ENCODE measurements at places on chromosomes 12 and 14.

DNA sequence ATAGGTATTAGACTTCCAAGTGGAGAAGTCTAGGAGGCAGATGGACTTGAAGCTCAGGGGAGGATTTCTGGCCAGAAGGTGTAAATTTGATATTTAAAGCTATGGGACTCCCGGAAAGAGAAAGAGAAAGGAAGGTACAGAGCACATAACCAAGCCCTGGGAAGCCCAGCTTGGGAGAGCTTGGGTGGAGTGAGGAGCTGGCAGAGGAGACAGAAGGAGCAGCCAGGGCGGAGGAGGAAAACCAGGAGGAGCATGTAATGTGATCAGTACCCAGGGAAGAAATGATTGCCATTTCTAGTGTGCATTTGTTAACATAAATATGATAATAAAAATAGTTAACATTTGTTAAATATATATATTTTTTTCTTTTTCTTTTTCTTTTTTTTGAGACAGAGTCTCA, 67.4 kb downstream of the KICS2 start:
- H3K4me1 ChIP-seq, result peaks cover 4% of the 10 kb centered on the region

DNA sequence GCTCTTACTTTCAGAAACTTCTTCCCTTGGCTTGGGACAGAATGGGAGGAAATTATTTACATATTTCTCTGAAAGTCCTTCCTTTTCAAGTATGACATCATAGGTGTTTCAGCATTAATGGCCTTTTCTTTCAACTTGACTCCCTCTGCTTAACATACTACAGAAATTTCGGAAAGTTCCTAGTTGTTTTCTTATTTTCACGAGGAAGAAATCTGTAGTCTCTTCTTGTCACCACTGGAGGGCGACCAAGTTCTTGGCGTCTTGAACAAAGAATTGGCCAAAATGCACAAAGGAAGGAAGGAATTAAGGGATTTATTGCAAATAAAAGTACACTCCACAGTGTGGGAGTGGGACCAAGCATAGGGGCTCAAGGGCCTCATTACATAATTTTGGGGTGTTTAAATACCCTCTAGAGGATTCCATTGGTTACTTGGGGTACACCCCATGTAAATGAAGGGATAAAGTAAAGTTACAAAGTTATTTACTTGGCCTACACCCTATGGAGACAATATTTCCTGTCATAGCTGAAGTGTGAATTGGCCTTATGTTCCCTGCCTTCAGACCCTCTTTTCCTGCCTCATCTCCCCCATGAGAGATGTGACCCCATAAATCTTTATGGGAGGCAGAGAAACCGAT, 70.4 kb downstream of the RPL10L start:
- H3K4me3 ChIP-seq, result no peak overlapping the region
- H3K27me3 ChIP-seq, result no peaks in the 10 kb centered on the region
- no peaks in the 10 kb centered on the region for H3K36me3 ChIP-seq
- no peak overlapping the region for H3K27ac ChIP-seq
- DNase-seq, result peak; percentile 58
- H3K4me1 ChIP-seq, result no peaks in the 10 kb centered on the region

DNA sequence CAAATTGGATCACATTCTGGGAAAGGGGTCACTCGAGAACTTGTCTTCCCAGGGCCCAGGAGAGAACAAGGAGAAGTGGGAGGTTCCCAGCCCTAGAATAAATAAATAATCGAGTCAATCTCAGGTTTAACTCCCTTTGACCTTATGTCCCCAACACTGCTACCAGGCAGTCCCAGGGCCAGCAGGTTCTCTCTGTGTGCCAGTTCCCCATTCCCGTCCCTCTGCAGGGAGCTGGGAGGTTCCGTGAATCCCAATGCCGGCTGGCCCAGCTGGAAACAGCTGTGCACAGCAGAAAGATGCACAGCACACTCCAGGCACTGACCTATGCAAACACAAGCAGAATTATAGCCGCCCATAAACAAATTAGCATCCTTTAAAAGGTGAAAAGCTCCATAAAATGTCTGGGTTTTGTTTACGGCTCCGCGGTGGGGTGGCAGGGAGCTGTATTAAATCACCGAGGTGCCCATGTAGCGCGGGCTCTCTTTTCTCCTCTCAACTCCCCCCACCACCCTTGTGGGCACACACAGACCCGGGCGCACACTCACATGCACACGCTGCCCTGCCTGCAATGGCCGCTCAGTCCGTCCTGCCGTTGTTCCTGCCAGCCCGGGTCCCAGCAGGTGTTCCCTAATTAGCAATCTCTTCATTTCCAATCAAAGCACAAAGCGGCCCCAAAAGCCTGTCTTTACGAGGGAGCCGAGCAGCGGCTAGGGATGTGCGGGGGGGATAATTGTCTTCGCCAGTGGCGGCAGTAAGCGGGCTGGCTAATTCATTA, 46.6 kb upstream of the ESRRB start:
- H3K4me1 ChIP-seq, result no peaks in the 10 kb centered on the region
- no peak overlapping the region for H3K4me3 ChIP-seq
- H3K36me3 ChIP-seq, result no peaks in the 10 kb centered on the region
- H3K27ac ChIP-seq, result no peak overlapping the region
- H3K27me3 ChIP-seq, result peaks cover 29% of the 10 kb centered on the region
- no peak for DNase-seq

- no peak overlapping the region for H3K4me3 ChIP-seq
- DNase-seq, result no peak
- no peaks in the 10 kb centered on the region for H3K27me3 ChIP-seq
- 0 out of 2 replicates have a peak, but pooled peaks cover 7% of the 10 kb centered on the region for H3K36me3 ChIP-seq
Observed at GRCh38 chr14:45068396-45068795, 15.5 kb upstream of the PRPF39 start.

DNA sequence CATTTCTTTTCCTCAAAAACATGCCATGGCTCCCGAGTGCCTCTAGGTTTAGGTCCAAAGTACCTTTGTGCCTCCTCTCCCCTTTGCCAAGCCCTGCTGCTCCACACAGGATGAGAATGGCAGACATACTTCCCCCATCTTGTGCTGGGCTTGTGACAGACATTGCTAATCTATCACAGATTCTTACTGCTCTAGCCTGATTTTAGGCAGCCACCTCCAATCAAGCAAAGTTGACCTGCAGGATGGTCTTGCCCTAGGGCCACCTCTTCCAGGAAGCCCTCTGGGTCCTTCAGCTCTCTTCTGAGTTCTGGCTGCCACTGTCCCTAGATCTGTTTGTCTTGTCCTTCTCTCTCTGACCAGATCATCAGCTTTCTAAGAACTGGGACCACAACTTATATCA, 20.5 kb downstream of the FOXN4 start:
- H3K36me3 ChIP-seq, result no peaks in the 10 kb centered on the region
- no peak for DNase-seq

DNA sequence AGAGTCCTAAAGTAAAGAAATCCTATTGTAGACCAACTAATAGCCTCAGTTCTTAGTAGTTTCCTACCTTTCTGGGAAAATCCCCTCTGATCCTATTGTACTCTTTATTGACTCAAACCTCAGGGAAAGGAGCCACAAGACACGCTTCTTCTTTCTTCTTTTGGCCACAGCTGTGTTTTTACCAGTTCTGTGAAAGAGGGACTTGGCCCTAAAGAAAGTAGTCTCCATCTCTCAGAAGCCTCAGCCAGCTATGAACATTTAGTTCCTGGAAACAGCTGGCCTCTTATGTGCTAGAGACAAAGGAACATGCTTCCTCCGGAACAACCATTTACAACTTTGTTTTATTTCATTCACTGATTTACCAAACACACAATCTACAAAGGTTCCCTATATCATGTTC, 66.1 kb upstream of the ARID2 start:
- no peak overlapping the region for H3K27ac ChIP-seq
- H3K27me3 ChIP-seq, result no peaks in the 10 kb centered on the region
- no peak for DNase-seq
- H3K36me3 ChIP-seq, result no peaks in the 10 kb centered on the region
- H3K4me1 ChIP-seq, result no peaks in the 10 kb centered on the region
- no peak overlapping the region for H3K4me3 ChIP-seq

- no peaks in the 10 kb centered on the region for H3K27me3 ChIP-seq
- peaks cover 10% of the 10 kb centered on the region for H3K4me1 ChIP-seq
- no peaks in the 10 kb centered on the region for H3K36me3 ChIP-seq
- no peak overlapping the region for H3K4me3 ChIP-seq
Observed at GRCh38 chr14:92945959-92946846, 23.3 kb downstream of the CHGA start.

DNA sequence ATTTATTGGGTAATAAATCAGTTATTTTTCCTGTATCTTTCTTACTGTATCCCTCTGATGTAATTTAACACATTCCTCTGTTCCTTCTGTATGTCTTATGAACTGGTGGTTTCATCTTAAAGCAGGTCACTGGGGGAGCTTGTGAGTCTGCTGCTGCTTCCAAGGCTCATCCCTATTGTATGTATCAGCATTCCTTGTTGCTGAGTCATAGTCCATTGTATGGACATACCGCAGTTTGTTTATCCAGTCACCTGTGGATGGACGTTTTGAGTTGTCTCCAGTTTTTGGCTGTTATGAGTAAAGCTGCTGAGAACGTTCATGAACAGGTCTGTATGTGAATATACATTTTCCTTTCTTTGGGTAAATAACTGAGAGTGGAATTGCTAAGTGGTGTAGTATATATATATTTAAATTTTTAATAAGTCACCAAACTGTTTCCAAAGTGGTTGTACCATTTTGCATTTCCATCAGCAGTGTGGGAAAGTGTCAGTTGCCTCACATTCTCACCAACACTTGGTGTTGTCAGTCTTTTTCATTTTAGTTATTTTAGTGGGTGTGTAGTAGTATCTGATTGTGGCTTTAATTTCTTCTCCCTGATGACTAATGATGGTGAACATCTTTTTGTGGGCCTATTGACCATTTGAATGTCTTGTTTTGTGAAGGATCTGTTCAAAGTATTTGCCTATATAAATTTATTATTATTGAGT, 82.7 kb downstream of the BEGAIN start:
- H3K4me1 ChIP-seq, result no peaks in the 10 kb centered on the region
- H3K36me3 ChIP-seq, result no peaks in the 10 kb centered on the region
- no peak overlapping the region for H3K27ac ChIP-seq
- H3K27me3 ChIP-seq, result no peaks in the 10 kb centered on the region
- peak; percentile 85 for DNase-seq

Measured in PC-3 (cell line).